ENCODE measurements at places on chromosomes 2 and 18.

GRCh38 chr2:67015681-67016080, 381.5 kb upstream of the ETAA1 start:
- DNase-seq = no peak

- DNase-seq = no peak
Observed at GRCh38 chr2:168245074-168245825, 2.1 kb downstream of the STK39 start.

- DNase-seq = no peak
Observed at GRCh38 chr2:121524685-121525425, 5.8 kb upstream of the RNU4ATAC start.

DNA sequence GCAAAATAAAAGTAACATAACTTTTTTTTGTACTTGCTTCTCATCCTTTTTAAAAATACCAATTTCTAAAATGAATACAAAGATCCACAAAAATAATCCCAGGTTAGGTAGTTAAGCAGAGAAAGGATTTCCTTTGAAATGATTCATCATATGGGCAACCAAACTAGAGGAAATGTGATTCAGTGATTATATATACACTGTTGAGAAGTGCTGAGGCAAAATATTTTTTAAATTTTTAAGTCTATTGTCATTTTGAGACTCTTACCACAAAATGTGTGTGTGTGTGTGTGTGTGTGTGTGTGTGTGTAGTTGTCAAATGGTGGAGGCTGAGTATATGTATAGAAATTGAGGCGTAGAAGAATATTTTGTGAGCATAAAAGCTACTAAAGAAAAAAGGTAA, 1075.3 kb downstream of the LRP1B start:
- DNase-seq = peak; percentile 60

- no peak for DNase-seq
Observed at GRCh38 chr2:206688990-206689389, 29.2 kb downstream of the DYTN start.

DNA sequence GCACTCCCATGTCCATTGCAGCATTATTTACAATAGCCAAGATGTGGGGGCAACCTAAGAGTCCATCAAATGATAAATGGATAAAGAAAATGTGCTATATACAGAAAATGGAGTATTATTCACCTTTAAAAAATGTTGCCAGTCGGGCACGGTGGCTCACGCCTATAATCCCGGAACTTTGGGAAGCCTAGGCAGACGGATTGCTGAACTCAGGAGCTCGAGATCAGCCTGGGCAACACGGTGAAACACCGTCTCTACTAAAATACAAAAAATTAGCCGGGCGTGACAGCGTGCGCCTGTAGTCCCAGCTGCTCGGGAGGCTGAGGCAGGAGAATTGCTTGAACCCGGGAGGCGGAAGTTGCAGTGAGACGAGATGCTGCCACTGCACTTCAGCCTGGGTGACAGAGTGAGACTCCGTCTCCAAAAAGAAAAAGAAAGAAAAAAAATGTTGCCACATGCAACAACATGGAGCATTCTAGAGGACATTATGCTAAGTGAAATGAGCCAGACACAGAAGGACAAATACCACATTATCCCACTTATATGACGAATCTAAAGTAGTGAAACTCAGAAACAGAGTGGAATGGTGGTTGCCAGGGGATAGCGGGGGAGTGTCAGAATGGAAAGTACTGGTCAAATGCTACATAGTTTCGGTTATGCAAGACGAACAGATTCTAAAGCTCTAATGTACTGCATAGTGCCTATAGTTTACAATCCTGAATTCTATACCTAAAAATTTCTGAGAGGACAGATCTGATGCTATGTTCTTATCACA, 1385.6 kb upstream of the TMEFF2 start:
- DNase-seq = no peak

All from HS-5 (cell line).